ENCODE measurements at places on chromosomes 6 and 20.

DNA sequence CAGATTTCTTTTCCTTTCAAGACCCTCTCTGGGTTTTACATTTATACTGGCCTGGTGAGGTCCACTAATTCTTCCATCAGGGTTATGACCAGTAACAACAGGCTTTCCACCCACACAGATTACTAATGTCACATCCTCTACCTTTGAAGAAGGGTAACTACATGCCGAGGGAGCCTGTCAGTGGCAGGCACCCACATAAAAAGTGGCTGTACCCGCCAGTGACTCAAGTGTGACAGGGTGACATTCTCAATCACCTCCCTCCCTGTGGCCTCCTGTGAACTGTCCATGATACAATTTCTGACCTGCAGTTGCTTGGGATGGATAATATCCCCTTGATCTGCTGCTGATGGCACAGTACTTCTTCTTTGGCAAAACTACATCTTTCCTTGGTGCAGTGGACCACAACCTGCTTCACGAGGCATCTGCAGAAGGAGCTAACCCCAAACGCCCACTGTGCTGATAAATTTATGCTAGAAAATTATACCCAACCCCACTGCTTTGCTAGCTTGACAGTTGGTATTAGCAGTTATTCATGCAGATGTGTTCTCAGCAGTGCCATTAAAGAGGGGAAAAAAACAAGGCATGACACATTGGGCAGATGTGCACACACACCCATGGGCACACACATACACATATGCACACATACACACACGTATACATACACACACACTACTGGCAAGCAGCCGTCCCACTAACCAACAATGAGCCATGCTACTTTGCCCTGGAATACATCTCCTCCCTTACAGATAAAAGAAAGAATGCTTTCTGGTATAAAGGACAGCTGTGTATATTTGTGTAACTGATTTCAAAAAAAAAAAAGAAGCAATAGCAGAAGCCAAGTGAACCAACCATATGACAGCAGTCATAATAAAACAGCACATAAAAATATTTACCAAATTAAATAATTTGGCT is 20.8 kb downstream of the GFOD1 start:
- DNase-seq, result peak; percentile 44

GRCh38 chr20:60837173-60837770 is 414.8 kb upstream of the CDH4 start:
- no peak for DNase-seq

GRCh38 chr6:156585859-156586258 is 191.3 kb upstream of the ARID1B start:
- DNase-seq, result no peak

DNA sequence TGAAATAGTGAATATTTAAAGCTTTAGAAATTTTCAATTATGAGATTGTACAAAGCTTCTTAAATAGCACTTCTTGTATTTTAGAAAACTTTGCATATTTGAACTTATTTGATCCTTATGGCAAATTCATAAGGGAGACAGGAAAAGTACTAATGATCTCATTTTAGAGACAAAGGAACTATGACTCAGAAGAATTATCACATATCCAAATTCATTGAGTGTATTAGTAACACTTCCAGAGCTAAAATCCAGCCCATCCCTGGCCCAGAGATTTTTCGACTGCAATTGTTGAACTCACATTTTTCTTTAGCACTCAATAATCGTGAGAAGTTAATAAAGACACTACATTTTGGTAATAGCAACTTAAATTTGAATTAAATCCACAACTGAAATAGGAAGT is 704.3 kb downstream of the EPM2A start:
- no peak for DNase-seq

DNA sequence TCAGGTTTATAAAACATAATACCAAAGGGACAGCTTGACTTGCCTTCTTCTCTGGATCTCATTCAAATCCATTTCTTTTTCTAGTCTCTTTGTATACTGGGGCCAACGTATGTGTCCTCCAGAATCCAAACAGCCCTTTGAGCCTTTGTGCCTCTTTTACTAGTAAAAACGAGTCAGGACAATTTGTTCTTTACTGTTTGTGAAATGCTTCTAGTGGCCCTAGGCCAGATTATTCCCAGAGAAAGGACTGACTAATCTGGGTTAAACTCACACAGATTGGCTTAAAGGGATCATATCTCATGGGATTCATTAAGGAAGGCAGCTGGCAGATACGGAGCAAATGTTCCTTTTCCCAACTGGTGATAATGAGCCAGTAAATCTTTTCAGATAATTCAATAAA is 32.1 kb upstream of the MANEA start:
- DNase-seq, result no peak

- no peak for DNase-seq
Measured at GRCh38 chr6:63527658-63528514, 44.4 kb upstream of the LOC128125822 start.

- no peak for DNase-seq
Measured at GRCh38 chr20:50129662-50130355, 16.9 kb upstream of the UBE2V1 start.

DNA sequence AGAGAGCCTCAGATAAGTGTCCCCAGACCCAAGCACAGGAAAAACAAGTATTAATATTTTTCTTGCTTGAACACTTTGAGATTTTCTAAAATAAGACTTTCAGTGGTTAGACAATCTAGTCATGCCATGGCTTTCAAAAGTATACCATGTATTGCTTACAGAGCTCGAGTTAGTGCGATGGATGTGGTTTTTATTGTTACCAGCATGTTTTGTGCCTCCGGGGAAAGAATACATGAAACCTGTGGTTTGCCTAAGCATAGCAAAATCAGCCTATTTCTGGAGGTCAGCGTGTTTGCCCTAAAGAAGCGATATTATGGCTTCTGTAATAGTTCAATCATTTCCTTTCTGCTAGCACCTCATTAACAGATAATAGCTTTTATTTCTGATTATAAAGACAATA is 21.6 kb downstream of the RIN2 start:
- DNase-seq, result no peak

GRCh38 chr6:19492636-19493405 is 344.3 kb upstream of the ID4 start:
- no peak for DNase-seq

DNA sequence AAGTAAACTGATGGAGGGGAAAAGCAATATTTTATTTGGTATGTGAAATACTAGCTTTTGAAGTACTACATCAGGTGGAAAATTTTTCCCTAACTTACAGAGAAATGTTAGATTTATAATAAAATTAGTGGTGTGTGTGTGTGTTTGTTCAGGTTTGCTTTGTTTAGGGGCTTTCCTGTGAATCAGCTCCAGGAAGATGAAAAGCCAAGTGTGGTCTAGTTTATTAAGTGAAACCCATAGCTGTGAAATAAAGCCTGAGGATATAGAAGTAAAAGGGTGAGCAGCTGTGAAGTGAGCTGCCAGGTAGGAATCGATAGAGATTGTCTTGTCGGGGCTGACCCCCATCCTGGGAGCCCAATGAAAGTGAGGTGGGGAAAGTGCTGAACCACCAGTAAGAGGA is 347.6 kb upstream of the IMPG1 start:
- no peak for DNase-seq

DNA sequence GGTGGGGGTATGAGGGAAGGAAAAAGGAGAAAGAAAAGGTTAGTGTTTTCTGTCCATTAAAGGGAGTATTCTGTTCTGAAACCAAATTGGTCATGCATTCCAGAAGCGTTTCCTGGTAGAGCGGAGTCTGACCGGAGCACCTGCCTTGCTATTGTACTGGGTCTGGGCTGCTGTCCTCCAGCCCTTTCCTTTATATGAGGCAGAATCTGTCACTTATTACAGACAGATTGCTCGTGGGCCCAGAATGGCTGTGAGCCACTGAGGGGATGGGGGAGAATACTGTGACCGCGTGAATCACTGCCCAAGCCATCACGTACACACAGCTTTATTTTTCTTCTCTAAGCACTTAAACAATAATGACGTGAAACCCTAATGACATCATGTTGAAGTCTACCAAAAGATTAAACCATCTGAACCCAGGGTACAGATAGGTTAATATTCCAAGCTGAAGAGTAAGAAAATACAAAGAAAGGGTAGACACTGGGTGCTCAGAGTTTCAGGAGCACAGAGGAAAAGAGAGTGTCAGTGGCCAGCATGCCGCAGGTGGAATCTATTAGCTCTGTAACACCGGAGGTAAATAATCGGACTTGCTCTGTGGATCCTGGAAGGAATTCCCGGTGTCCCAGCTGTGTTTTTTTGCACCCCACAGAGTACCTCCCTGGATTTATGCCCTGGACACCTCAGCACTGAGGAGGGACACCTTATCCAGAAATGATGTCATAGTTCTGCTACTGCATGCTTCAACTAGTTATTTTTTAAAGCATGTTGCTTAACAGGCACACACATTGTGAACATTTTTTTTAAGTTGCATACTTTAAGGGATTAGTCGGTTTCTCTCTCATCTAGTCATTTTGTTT is 573.3 kb downstream of the PKHD1 start:
- DNase-seq, result no peak

GRCh38 chr6:135606392-135606791 is 108.9 kb upstream of the AHI1 start:
- no peak for DNase-seq

DNA sequence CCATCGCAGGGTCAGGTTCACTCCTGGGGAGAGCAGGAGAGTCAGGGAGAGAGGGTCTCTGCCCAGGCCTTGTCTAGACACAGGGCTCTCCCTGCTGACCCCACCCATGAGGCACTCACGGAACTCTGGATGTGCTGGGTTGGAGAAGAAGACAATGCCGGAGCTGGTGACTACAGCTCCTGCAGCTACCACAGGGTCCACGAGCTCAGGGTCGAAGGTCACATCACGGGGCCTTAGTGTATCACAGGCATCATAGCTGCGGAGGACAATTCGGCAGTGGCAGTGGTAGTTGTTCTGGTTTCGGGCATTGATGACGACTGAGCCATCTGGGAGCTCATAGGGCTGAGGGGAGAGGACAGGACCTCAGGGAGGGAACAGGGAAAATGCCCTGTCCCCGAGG is 2.7 kb downstream of the NEU1 start:
- no peak for DNase-seq

DNA sequence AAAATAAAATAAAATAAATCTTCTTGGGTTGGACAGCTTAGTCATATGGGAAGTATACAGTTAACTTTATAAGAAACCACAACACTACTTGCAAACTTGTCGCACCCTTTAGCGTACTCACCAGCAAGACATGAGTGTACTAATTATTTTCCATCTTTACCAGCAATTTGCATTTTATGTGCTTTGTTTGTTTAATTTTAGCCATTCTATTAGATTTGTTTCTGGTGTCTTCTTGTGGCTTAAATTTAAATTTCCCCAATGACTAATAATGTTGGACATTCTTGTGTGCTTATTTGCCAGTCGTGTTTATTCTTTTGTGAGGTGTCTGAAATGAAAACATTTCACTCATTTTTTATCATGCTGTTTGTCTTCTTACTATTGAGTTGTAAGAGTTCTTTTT is 1172.2 kb upstream of the CITED2 start:
- no peak for DNase-seq

DNA sequence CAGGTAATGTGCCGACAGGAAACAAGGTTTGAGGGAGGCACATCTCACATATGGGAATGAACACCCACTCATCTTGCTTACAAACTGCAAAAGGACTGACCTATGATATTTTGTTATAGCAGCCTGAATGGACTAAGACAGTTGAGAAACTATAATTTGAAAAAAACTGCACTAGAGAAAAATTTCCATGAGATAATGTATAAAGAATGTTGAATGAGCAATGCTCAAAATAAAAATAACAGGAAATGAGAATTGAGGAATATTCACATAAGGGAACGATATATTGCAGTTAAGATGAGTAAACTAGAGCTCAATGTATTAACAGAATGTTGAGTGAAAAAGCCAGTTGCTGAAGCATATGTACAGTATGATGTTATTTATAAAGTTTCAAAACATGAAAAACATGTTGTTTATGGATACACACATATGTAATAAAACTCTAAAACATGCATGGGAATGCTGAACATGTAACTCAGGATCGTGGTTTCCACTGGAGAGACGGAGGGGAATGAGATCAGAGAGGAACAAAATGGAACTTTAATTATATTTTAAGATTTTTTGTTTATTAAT is 6.3 kb upstream of the TBC1D22B start:
- DNase-seq, result no peak

GRCh38 chr20:23138682-23139081 is 52.6 kb upstream of the CD93 start:
- no peak for DNase-seq

DNA sequence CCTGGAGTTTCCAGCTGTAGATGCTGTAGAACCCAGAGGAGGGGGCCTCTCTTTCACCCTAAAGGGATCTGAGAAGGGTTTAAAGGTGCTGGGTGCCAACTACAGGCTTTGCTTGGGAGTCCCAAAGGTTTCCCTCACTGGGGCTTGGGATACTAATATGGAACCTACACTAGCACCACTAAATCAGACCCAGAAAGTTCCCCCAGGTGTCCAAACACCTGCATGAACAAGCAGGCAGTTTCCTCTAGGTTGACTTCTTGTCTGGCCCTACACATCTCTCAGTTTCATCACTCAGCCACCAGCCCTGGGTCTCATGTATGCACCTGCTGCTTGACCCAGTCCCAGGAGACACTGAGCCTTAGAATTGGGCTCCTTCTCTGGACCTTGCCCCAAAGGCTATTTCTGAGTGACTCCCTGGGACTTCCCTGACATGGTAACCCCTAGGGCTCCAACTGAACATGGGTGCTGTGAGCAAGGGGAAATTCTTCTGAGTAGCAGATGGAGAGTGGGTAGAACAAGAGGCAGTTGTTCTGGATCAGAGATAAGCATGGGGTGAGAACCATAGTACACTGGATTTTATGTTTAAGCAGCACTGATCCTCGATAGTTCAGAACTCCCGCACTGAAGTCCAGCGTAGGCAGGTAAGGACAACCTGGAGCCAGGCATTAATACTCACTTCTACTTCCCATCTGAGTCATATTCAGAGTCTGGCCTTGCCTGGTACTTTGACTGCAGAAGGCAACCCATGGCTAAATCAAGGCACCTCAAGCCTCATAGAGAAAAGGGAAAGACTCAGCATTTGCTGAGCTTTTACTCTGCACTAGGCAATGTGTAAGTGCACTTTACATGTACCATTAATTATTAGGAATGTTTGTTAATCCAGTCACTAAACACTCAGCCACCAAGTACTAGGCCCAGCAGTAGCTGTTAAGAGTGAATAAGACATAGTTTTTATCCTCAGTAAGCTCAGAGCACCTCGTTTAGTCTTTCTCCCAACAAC is 16.8 kb downstream of the BCL2L1 start:
- DNase-seq, result no peak

- DNase-seq, result no peak
Measured at GRCh38 chr6:162019349-162019748, 708.2 kb downstream of the PRKN start.

GRCh38 chr6:163863565-163863964 is 449.0 kb downstream of the QKI start:
- DNase-seq, result no peak

Data from activated CD8-positive, alpha-beta memory T cell treated with anti-CD3 and anti-CD28 coated beads, Interleukin-2, amount 50 U/mL, for 4 hours (primary cell).